Dermis microvascular lymphatic vessel endothelial cell (primary cell): ENCODE measurements at places on chromosomes 1 and 21.

DNA sequence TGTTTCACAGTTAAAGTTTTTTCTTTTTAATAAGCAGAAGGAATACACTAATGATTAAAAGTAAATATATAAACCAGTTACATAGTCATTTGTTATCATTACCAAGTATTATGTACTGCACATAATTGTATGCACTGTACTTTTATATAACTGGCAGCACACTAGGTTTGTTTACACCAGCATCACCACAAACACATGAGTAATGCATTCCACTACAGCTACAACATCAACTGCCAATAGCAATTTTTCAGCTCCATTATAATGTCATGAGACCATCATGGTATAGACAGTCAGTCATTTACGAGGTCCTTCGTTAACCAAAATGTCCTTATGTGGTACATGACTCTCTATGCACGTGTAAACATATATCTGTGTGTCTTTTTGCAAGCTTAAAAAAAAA is 35.2 kb downstream of the SCYL3 start:
- no peak for DNase-seq

DNA sequence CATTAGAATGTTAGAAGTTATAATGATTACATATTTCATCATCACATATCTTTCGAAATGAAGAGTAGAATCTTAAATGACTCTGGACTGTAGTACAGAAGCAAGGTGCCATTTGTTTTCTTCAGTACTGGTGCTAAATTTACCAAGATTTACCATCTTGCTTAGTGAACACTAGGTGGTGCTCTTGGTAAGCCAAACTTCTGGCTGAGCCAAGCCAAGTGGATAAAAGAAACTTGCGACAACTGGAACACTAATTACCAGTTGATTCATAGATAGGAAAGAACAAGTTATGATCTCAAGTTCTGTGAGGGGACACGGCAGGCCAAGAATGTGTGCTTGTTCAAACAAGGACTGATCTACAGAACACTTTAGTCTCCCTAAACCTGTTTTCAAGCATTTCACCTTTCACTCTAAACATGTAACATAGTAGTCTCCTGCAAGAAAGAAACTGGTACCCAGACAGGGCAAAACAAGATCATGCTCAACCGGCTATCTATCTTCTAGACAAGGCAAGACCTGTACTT is 19.8 kb downstream of the SPRTN start:
- peak; percentile 50 for DNase-seq

DNA sequence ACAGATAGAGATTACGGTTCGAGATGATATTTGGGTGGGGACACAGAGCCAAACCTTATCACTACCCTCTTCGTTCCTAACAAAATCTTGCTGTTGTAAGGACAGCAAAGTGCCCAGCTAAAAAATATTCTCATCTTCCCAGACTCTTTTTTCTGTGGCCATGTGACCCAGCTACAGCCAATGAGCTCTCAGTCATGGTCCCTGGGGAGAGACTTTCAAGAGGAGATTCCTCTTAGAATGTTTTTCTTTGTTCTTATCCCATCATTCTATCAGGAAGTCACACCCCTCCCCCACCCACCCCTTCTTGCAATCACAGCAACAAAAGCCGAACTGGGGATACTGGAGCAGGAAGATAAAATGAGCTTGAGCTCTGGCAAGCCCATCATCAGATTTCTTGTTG is 247.1 kb downstream of the CHRM3 start:
- no peak for DNase-seq

DNA sequence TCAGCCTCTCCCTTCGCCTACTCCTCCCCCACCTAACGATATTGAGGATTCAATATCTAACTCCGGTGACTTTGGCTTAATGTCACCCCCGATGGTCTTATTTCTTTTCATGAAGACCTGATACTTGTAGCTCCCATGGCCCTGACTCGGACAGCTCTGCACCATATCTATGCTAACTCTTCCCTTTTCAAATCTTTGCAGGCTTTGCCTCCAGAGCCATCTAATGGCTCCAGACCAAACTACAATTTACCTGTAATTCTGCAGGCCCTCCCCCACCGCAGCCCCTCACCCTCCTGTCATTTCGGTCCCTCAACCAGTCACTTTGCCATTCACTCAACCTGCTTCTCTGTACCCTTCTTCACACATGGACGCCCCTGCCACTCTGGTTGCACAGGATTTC is 7.9 kb upstream of the GSTM5 start:
- DNase-seq = peak; percentile 1

GRCh38 chr1:54459140-54459539 is 52.9 kb upstream of the SSBP3 start:
- no peak for DNase-seq

GRCh38 chr1:188070848-188071247 is 1242.1 kb downstream of the PLA2G4A start:
- DNase-seq = no peak

- DNase-seq = no peak
Measured at GRCh38 chr1:11150326-11150725, 38.8 kb upstream of the ANGPTL7 start.

DNA sequence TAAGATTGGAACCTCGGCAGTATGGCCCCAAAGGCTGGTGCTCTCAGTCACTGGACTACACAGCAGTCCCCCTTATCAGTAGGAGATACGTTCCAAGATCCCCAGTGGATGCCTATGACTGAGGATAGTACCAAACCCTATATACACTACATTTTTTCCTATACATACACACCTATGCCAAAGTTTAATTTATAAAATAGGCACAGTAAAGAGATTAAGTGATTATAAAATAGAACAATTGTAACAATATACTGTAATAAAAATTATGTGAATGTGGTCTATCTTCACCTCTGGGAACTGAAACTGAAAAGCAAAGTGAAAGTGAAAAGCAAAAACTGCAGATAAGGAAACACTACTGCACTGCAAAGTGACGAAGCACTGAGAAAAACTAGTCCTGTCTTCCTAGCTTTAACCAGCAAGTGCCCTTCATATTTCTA is 96.8 kb downstream of the INTS7 start:
- no peak for DNase-seq
